ENCODE measurements at places on chromosomes 3 and 15.

DNA sequence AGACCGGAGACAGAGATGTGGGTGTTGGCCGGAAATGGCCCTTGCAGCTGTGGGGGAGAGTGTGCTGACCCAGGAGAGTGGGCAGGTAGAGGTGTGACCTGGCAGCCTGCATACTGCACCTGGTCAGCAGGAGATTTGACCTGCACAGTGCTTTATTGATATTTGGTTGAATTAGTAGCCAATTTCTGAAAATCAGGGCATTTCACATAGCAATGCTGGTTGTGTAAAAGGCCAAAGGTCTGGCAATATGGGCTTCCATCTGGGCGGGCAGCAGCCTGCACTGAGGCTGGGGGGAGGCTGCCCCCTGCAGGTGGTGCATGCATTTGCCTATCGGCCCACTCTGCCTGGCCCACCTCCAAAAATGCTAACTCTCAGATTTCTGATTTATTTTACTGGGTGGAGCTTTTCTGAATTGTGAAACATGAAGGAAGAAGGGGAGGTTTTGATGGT lies 9.4 kb upstream of the MGLL start:
- DNase-seq: peak; percentile 75

- no peak for DNase-seq
Observed at GRCh38 chr3:183987000-183987600, 30.6 kb downstream of the ABCC5 start.

- DNase-seq: no peak
Observed at GRCh38 chr3:178088963-178089362, 447.3 kb upstream of the KCNMB2 start.

GRCh38 chr15:75677465-75678323 lies 30.0 kb downstream of the SNX33 start:
- no peak for DNase-seq

GRCh38 chr15:52349052-52349700 lies 53.6 kb upstream of the MYO5C start:
- DNase-seq: no peak

DNA sequence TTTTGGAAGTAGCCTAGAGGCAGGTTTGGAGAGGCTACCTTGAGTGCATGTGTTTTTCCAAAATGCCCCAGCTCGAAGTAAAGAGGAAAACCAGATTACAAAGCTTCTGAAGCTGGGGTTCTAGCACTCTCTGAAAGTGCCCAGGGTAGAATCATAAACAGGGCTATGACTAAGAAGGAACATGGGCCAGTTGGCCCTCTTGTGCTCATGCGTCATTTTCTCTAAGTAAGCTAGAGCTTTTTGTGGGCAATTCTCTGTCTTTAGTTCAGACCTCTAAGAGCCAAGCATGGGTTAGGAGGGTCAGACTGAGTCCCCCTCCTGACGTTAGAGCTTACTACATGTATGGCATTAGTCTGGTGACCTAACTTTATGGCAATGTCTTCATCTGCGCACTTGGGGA lies 129.5 kb upstream of the UMPS start:
- no peak for DNase-seq

DNA sequence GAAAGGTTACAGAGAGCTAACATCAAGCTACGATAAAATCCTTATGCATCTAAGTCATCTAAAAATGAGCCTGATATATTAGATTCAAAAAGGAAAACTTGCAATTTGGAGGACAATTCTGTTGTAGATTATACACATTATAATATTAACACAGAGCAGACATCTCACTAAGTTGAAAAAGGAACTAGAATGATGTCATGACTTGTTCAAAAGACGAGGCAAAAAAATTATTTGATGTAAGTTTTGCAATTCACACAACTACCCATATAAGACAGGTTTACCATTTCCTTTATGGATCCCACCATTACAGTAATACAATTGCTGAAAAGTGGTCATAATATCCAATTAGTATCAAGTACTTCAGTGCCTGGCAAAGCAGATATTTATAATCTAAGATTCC lies 15.9 kb downstream of the SATB1 start:
- no peak for DNase-seq

DNA sequence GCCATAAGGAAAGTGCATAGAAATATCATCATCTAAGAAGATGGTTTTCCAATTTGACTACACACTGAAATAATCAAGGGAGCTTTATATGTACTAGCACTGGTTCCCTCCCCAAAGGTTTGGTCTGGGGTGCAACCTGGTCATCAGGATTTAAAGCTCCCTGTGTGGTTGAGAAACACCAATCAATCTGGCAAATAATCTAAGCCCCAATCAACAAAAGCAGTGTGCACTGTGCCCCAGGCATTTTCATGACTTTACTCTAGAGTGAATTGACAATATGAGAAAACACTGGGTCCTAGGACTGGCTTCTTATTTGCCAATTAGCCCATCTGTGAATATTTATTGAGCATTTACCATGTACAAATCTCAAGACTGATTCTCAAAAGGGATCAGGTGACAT lies 255.1 kb downstream of the MEIS2 start:
- DNase-seq: no peak

DNA sequence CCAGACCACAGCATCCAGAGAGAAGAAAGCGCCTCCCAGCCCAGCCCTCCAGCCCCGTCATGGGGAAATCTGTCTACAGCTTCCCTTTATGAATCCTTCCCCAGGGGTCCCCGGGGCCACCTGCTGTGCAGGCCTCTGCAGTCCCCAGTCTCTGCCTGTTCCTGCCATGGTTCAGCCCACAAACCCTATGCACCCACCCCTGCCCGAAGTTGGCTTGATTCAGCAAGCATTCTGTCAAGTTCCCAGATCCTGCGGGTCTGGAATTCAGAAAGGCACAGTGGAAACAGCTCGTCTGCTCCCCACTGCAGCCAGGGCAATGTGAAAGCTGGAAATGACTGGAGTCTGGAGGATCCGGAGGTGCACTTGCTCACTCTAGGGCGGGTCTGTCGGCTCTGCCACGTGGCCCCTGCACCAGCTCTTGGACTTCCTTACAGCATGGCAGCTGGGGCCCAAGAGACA lies 2.9 kb upstream of the OCA2 start:
- no peak for DNase-seq

DNA sequence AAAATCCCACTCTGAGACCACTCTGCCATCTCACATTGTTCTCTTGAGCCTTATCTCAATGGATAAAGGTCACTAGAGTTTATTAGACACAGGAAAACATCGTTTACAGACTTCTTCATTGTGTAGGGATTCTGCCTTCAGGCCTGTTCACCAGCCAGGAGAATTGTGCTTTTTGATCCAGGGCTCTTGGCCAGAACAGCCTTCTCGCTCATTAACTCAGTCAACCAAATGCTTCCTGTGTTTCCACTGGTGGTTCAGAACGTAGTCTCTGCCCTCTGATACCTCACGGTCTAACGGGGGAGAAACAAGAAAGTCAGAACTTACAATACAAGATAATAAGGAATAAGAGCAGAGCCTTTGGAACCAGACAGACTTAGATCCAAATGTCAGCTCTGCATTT lies 54.2 kb upstream of the TSEN2 start:
- DNase-seq: no peak

GRCh38 chr15:25060472-25060803 lies 105.7 kb downstream of the SNRPN start:
- no peak for DNase-seq

GRCh38 chr3:133329626-133330025 lies 70.2 kb upstream of the BFSP2 start:
- no peak for DNase-seq

DNA sequence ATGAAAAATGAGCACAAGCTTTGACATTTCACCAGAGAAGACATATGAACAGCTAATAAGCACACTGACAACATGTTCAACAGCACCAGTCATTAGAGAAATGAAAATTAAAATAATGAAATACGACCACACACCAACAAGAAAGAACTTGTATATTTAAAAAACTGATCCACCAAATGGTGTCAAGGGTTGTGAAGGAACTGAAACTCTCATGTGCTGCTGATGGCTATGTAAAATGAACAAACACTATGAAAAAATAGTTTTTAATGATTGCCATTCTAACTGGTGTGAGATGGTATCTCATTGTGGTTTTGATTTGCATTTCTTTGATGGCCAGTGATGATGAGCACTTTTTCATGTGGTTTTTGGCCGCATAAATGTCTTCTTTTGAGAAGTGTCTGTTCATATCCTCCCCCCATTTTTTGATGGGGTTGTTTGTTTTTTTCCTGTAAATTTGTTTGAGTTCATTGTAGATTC lies 193.8 kb downstream of the SCAPER start:
- DNase-seq: no peak

- DNase-seq: no peak
Observed at GRCh38 chr15:61796056-61796455, 264.2 kb downstream of the VPS13C start.

GRCh38 chr15:92788196-92788595 lies 111.9 kb upstream of the CHD2 start:
- DNase-seq: no peak

- DNase-seq: peak; percentile 85
Observed at GRCh38 chr3:44976002-44976815, at the start of the genes EXOSC7 and ZDHHC3. EXOSC7 (plus strand) TSS chr3:44976244; CDS start chr3:44976278, 34 bp downstream. ZDHHC3 (minus strand) TSS chr3:44976174; CDS start chr3:44959436, 16,738 bp downstream.

- DNase-seq: peak; percentile 65
Observed at GRCh38 chr3:11367143-11367693, 95.0 kb downstream of the ATG7 start.

GRCh38 chr15:78364233-78364632 lies 24.1 kb downstream of the CRABP1 start:
- DNase-seq: no peak
